ENCODE measurements at places on chromosomes 1 and 21.

GRCh38 chr21:44054710-44055109 lies 42.6 kb downstream of the TRAPPC10 start:
- peak; percentile 25 for DNase-seq

DNA sequence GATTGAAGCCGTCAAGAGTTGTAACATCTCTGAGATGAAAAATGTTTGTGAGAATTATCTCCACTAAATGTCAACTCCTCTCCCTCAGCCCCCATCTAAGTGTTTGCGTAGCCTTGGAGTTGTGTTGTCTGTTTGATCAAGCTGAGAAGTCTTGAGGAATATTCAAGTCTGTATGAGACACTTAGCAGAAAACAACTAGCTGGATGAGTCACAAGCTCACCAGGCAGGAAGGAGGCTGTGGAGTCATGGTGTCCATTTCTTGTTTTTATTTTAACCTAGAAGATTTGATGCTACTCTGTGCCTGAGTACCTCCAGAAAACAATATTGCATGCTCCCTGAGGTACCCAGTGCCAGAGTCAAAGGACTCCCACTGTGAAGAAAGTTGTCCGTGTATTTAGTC lies 211.6 kb upstream of the PLXNA2 start:
- peak; percentile 55 for DNase-seq

DNA sequence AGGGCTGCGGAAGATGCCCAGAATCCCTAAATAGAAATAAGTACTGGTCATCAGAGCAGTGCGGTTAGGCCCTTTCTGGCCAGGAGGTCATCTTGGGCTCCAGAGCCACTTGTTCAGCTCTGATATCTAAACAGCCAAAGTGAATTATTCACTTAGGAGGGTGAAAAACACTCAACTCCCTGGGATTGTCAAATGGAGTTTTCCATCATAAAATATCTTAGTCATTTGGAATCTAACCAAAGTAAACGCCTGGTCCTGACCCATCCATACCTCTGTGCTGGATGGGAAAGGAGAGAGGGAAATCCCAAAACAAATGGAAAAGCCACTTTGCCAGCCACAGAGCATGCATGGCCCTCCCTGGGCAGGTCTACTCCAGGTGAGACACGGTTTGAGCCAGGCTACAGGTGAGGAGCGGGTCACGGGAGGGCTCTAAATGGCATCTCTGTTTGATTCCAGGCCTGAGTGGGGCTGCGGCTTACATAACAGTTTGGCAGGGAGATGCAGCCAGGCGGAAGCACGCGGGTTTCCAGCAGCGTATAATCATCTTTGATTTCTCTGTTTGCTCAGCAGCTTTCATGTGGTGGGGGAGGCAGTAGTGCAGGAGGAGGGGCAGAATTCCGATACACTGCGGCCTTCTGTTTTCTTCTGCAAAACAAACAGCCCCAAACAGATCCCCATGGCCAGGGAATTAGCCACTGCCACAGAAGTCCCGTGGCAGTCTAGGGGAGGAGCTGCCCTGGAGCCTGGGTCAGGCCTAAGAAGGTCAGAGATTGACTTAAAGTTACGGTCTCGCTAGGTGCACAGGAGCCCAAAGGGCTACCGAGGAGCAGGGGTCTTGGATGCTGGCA lies 59.1 kb upstream of the ZNF648 start:
- DNase-seq, result peak; percentile 92

- no peak for DNase-seq
Observed at GRCh38 chr21:31830701-31831100, 42.1 kb upstream of the HUNK start.

DNA sequence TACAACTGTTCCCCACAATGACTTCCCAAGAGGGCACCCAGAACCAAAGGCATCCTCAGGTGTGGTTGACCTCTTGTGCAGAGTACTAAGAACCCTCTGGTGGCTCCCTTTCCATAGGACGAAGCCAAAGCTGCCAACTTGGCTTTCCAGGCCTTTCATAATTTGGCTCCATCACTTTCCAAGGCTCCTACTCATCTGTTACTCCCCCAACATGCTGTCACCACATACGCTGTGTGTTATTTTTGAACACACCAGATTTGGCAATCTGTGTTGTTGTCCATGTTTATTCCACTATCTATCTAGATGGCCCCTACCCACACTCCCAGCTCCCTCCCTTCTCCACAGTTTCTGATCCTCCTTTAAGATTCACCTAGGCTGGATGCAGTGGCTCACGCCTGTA lies 10.2 kb upstream of the NKAIN1 start:
- DNase-seq, result no peak

GRCh38 chr1:64933296-64934070 lies 32.9 kb downstream of the JAK1 start:
- DNase-seq, result peak; percentile 88

DNA sequence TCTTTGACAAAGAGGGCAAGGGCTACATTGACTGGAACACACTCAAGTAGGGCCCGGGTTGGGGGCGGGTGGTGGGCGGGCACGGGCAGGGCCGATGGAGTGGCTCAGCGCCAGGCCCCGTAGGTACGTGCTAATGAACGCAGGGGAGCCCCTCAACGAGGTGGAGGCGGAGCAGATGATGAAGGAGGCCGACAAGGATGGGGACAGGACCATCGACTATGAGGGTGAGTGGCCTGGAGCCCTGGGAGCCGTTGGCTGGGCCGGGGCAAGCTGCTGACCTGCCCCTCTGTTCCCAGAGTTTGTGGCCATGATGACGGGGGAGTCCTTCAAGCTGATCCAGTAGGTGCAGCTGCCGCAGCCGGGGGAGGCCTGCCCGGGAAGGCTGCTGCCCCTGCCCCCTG lies 1.8 kb downstream of the CALML6 start:
- DNase-seq, result no peak

DNA sequence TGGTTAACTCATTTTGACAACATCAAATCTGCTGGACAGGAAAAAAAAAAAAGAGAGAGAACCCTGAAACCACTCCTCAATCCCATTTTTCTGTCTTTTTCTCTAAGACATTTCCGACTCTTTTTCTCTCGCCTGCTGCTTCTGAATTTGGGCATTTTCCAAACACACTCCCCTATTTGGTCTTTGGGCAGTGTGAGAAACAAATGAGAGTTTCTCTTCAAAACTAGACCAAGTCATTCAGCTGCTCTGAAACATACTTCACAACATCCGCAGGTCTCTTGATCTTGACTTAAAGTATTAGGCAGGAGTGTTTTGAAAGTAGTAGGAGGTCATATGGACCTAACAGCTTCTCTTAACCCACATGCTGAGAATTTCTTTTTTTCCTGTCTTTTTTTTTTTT lies 364.8 kb upstream of the ESRRG start:
- no peak for DNase-seq

DNA sequence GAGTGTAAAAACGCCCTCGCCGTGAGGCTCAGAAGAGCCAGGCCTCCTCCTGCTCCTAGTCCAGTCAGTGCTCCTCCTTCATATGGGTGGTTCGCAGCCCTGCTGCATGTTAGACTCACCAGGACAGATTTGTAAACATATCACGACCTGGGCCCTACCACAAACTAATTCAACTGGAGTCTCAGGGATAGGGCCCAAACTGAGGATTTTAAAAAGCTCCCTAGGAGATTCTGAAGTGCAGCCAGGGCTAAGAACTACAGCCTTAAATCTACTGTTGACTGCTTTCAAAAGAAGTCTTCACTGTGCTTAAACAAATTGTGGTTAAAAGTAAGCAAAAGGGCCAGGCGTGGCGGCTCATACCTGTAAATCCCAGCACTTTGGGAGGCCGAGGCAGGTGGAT lies 57.0 kb downstream of the CAMTA1 start:
- DNase-seq, result no peak

DNA sequence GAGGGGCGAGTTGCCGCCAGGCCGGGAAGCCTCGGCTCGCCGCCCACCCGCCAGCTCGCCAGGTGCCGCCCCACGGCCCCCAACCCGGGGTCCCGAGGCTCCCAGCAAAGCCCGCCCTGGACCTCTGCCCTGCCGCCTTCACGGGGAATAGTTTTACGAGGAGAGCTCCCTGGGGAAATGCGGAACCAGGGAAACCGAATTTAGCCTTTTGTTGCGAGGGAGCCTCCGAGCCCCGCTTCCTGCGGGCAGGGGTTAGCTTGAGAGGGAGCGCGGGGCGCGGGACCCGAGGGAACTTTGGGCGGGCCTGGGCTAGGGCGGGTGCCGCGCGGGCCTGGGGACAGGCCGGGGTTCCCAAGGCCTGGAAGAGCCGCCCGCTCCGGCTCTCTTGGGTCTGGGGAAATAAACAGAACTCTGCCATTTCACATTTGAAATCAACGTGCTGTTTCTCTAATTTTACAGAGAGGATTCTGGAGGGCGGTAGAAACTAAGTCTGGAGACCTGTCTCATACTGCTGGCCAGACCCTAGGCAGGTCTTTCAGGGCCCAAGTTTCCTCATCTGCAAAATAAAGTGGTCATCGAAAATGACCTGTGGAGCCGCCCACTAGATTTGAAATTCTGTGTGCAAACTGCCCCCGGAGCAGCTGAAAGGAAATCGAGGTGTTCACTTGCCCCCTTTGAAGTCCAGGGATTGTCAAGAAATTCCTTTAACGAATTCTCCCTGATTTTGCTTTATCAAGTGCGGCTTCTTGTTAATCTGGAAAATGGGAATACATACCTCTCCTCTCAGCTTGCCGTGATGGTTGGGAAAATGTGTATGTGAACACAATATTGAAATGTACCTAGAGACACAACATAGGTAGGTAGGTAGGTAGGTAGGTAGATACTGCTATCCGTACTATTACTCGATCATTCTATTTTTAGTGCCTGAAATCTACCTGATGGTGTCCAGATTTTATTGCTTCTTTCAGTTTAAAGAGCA lies 749 bp upstream of the GLUL start:
- no peak for DNase-seq

GRCh38 chr1:8169364-8170058 lies 143.4 kb upstream of the ERRFI1 start:
- peak; percentile 96 for DNase-seq

- DNase-seq, result no peak
Observed at GRCh38 chr1:229984992-229985612, 81.9 kb upstream of the GALNT2 start.

DNA sequence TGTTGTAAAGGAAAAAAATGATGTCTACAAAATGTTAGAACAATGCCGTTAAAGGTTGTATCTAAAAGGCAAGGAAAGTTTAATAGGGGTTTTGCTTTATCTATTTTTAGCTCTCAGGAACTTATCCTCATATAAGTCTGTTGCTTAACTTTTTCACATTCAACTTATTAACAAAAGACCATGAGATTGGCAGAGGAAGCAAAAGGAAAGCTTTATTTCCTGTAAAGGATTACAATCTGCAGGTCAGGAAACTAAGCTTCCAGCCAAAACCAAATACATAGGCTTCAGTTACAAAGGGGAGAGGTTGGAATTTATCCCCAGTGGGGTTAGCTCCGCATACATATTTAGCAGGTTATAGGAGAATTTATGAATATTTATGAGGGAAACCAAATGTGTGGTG lies 58.7 kb upstream of the KIAA1614 start:
- no peak for DNase-seq

GRCh38 chr21:41954654-41955499 lies 1.1 kb upstream of the C2CD2 start:
- DNase-seq, result no peak

GRCh38 chr1:207962716-207963426 lies 51.9 kb upstream of the CD34 start:
- peak; percentile 40 for DNase-seq

- peak; percentile 22 for DNase-seq
Observed at GRCh38 chr1:3564921-3565831, 46.1 kb downstream of the MEGF6 start.

DNA sequence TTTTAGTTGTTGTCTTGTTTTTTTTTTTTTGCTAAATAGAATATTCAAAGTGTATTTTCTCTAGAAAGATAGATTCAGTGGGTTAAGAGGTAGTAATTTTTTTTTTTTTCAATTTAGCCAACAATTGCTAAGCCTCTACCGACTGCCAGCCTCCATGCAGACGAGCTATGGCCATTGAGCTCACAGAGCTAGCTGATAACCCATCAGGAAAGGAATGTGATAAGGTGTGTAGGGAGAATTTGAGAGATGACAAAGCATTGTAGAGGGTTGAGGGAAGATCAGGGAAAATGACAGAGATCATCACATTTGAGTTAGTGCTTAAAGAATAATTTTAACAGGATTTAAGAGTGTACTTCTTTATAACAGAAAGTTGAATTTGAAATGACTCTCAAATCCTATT lies 30.6 kb downstream of the DNM3 start:
- no peak for DNase-seq

GRCh38 chr1:207841901-207842300 lies 69.0 kb downstream of the CD34 start:
- DNase-seq, result no peak

GRCh38 chr1:204174958-204175357 lies 8.8 kb upstream of the REN start:
- DNase-seq, result peak; percentile 52

DNA sequence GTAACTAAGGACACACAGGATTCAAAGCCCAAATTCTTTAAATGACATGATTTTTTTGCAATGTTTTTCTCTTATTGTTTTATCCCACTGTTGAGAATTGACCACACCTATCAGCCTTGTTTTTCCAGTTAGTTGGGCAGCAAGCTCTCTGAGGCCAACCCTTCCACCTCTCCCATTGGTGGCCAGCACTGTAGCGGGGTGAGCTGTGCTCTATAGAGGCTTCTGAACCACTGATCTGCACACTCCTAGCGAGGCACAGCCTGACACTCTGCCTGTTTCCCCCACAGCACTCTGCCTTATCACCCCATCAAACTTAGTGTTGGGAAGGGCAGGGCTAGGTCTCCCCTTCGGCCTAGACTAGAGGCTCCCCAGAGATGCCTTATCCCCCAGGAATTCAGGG lies 19.5 kb downstream of the AHDC1 start:
- DNase-seq, result no peak

GRCh38 chr1:12640237-12640957 lies 3.5 kb upstream of the AADACL4 start:
- DNase-seq, result no peak

- DNase-seq, result no peak
Observed at GRCh38 chr1:236214761-236215160, 67.0 kb downstream of the ERO1B start.

- no peak for DNase-seq
Observed at GRCh38 chr1:84166797-84167196, 22.7 kb downstream of the PRKACB start.

DNA sequence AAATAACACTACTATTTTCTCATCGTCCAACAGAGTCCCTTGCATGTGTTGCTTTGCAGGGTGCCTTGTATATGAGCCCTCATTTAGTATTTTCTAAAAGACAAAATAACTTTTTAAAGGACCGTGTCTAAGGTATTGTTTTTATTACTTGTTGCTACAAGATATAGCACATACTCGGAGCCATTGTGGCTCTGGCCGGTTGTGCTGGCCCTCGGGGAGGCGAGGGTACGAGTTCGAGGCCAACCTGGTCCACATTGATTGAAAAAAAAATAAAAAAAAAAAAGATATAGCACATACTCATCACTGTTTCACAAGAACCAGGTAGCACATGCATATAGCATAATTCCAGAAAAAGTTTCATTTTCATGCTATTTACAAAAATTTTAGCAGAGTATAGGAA lies 869.2 kb downstream of the MRPL39 start:
- DNase-seq, result no peak

All from kidney tubule cell (primary cell).